Mesangial cell (primary cell): ENCODE measurements at places on chromosomes 1 and 21. TPM values are rescaled to one million over a fixed set of nuclear protein-coding genes. Genes with fewer than 3 reads are reported as not detected.

The COL24A1 gene
- under 0.01 and 0.51 TPM in 2 replicates for total RNA-seq

The AGRN gene
- 391 and 723 TPM in 2 replicates for total RNA-seq

The DIRAS3 gene
- total RNA-seq: 17.6 and 29.0 TPM in 2 replicates

The ALPL gene
- 7.2 and 10.1 TPM in 2 replicates for total RNA-seq

The RGS1 gene
- total RNA-seq: not detected in 2 replicates

The KIAA1614 gene
- total RNA-seq: 0.98 and 6.7 TPM in 2 replicates

The CZIB gene
- total RNA-seq: 44.1 and 49.0 TPM in 2 replicates

The RUNX1 gene
- total RNA-seq: 14.3 and 28.4 TPM in 2 replicates

The ELAVL4 gene
- not detected in 2 replicates for total RNA-seq

The S100A8 gene
- not detected in 2 replicates for total RNA-seq

The TTC24 gene
- not detected in 2 replicates for total RNA-seq

The BATF3 gene
- 1.8 and 2.6 TPM in 2 replicates for total RNA-seq

The CSF1 gene
- 16.1 and 22.7 TPM in 2 replicates for total RNA-seq

The LCE3E gene
- total RNA-seq: not detected in 2 replicates

The BRWD1 gene
- total RNA-seq: 11.7 and 22.3 TPM in 2 replicates

The DMRTB1 gene
- total RNA-seq: not detected in 2 replicates

The NPHS2 gene
- 0.38 TPM in 1 of 2 replicates, not detected in the other for total RNA-seq
